Mesenchymal stem cell (in vitro differentiated cells and primary cell): ENCODE measurements at places on chromosomes 6 and 20.

DNA sequence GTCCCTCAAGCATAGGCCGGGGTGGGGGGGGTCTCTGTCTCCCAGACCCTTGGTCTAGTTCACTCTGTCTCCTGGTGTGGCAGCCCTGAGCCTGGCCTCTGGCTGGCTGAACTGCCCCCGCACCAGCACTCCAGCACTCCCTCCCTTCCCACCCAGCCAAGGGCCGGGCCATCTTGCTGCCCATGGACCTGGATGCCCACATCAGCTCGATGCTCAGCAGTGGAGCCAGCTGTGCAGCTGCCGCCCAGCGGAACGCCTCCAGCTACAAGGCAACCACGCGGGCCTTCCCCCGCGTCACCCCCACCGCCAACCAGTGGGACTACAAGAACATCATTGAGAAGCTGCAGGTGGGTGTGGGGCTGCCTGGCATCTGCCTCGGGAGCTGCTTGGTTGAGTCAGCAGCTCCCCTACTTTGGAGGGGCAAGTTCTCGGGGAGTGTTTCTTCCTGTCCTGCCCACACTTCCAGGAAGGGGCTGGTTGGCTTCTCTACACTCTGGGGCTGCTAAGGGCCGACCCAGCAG is 28.4 kb downstream of the UQCC2 start:
- DNase-seq, result no peak

DNA sequence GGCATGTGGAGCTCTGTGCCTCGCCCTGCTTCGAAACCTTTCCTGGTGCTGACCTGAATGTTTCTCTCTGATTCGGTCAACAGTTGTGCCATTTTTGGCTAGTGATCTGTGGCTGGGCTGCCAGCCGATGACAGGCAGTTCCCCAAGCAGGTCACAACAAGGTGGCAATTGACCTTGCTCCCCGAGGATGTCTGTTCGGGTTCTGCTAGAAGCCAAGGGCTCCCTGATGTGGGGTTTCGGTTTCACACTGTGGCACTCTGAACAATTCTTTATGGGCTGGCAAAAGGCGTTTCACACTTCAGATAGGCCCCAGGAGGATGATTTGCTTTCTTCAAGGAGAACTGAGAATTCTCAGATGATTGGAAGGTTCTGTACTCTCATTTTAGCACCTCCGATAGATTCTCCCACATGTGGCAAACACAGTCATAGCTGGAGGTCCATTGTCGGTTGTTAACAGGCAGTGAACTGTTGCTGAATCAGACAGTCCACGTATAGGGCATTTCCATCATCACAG is 135.6 kb downstream of the SLC24A3 start:
- DNase-seq, result no peak

DNA sequence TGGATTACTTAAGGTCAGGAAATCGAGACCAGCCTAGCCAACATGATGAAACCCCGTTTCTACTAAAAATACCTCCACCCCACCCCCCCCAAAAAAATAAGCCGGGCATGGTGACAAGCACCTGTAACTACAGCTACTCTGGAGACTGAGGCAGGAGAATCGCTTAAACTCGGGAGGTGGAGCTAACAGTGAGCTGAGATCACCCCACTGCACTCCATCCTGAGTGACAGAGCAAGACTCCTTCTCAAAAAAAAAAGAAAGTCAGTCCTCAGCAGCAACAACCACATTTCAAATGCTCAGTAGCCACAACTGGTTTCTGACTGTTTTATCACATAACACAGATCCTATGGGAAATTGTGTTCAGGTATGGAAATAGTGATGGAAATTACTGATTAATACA is 135.3 kb downstream of the HFE start:
- DNase-seq, result no peak

DNA sequence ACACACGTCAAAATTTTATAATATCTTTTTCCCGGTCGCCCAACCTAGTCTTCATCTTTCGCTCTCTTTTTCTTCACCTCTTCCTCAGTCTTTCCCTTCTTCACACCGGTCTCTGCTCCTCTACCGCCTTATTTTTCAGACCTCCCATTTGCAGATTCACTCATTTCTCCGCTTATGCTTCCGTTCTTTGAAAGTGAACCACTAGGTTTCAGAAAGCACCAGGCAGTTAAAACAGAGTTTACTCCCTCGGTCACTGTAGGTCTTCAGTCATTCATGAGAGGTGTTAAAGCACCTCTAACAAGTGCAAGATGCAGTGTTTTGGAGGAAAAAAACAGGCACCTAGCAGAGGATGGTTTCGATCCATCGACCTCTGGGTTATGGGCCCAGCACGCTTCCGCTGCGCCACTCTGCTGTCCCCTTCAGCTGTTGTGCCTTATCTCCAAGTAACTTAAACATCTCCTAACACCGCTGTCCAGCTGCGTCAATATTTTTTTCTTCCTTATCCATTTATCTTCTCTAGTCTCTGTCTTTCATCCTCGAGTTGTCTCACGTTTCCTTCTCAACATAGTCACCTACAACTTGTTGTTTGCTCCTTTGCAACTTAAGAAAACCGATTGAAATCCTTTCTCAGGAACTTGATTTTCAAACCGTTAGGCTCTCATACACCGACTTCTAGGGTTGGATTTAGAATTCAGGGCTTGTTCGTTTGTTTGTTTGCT is 119.7 kb upstream of the ZNF184 start:
- peak; percentile 87 for DNase-seq

DNA sequence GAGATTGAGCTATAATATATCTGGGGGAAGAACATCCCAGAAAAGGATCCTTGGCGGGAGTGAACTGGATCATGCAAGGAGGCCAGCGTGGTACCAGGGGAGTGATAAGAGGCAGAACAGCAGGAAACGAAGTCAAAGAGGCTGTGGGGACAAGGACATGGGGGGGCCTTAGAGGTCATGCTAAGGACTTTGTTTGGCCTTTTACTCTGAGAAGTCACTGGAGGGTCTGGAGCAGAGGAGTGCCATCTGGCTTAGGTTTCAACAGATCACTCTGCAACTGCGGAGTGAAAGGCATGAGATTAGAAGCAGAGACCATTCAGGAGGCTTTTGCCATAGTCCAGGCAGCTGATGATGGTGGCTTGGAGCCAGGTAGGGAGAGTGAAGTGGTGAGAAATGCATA is 24.3 kb downstream of the MRAP2 start:
- DNase-seq, result no peak
